ENCODE measurements at places on chromosomes 13 and 19.

DNA sequence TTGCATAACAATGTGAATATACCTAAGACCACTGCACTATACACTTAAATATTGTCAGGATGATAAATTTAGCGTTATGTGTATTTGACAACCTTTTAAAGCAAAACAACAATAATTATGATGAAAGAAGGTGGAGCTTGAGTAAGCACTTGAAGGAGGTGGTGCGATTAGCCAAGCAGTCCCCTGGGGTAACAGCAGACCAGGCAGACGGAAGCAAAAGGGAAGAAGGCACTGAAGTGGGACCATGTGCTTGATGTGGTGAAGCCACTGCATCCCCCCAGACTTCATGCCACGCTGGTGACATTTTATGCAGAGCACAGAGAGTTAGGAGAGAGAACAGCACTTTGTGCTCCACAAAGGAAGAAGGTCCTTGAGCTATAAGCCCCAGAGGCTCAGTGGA, 58.3 kb upstream of the ZNF507 start:
- no peak overlapping the region for H3K27ac ChIP-seq
- H3K4me3 ChIP-seq: no peak overlapping the region
- no peaks in the 10 kb centered on the region for H3K36me3 ChIP-seq
- no peaks in the 10 kb centered on the region for H3K27me3 ChIP-seq
- DNase-seq: no peak
- H3K4me1 ChIP-seq: no peaks in the 10 kb centered on the region

DNA sequence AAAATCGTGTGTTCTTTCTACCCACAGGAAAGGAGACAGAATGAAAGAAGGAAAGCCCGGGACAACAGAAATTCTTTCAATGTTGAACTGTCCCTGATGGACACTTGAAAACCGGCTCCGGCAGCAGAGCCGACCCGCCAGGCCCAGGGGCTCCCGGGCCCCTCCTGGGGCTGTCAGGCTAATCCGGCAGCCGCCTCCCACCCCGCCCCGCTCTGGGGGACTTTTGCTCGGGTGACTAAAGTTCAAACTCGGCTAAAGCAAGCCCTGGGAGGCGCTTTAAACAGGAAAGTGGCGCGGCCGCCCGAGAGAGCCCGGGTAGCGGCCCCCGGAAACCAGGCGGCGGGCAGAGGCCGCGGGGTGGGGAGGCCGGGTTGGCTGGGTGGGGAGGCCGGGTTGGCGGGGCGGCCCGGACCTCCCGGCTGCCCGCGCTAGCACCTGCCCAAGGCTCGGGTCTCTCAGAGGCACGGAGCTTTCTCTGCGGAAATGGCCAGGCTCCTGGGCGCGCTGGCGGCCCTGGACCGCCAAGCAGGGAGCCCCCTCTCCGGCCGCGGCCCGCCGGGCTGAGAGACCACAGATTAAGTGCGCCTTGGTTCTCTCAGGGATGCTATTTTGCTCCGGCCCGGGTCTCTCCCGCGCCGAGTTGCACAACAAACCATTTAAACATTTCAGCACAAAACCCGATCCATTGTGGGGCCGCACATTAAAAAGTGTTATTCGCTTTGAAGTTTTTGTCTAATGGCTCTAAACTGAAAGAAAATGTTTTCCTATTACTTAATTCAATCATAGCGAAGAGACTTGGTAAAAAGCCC, 2.6 kb upstream of the GSX1 start:
- no peaks in the 10 kb centered on the region for H3K36me3 ChIP-seq
- no peak overlapping the region for H3K4me3 ChIP-seq
- peaks cover 70% of the 10 kb centered on the region for H3K27me3 ChIP-seq

GRCh38 chr13:112032186-112032993, 34.6 kb upstream of the SOX1 start:
- no peak for DNase-seq
- no peaks in the 10 kb centered on the region for H3K36me3 ChIP-seq
- no peak overlapping the region for H3K27ac ChIP-seq
- H3K27me3 ChIP-seq: no peaks in the 10 kb centered on the region

DNA sequence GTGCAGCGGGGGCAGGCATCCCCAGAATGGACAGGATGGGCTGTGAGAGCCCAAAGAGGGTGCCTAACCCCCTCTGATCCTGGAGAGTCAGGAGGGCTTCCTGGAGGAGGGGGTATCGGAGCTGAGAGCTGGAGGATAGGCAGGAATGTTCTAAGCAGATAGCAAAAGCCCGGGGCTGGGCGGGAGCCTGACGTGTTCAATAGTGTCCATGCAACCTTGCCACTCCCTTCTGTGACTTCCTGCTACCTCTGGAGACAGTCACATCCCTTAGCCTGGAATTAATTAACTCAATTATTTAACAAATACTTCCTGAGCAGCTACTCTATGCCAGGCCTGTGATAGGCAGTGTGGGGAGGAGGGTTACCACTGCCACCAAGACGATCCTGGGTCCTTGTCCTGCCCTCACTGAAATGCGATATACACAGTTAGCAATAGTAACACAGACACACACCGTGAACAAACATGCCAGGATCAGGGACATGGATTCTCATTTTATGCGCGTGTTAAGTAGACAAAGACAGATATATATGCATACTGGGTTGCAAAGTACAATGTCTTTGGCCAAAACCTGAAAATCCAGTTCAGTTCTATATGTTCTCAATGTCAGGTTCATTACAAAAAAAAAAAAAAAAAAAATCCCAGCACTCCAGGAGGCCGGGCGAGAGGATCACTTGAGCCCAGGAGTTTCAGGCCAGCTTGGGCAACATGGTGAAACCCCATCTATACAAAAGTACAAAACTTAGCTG, 10.7 kb downstream of the AP2S1 start:
- H3K27ac ChIP-seq: no peak overlapping the region
- H3K36me3 ChIP-seq: peaks cover 23% of the 10 kb centered on the region
- H3K4me1 ChIP-seq: no peaks in the 10 kb centered on the region
- H3K4me3 ChIP-seq: no peak overlapping the region
- DNase-seq: no peak

GRCh38 chr19:17784201-17785008, 10.5 kb upstream of the B3GNT3 start:
- no peaks in the 10 kb centered on the region for H3K27me3 ChIP-seq
- 0 out of 2 replicates have a peak, but pooled peaks cover 4% of the 10 kb centered on the region for H3K36me3 ChIP-seq
- DNase-seq: no peak

DNA sequence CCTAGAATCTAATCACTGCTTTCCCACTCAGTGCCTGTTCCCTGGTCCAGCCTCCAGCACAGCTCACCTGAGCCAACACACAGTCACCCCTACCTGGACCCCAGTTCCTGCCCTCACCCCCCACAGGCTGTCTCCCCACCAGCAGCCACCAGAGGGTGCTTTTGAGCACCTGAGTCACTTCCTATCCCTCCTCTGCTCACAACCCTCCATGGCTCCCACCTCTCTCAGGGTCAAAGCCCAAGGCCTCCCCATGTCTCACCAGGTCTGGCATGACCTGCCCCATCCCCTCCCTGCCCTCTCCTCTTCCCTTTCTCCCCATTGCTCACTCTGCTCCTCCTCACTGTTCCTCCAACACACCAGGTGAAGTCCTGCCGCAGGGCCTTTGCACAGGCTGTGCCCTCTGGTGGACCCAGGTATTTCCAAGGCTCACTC, 7.1 kb upstream of the DPP9 start:
- no peak overlapping the region for H3K27ac ChIP-seq
- DNase-seq: peak; percentile 37
- no peak overlapping the region for H3K4me3 ChIP-seq

- H3K4me1 ChIP-seq: peaks cover 2% of the 10 kb centered on the region
- DNase-seq: no peak
These were observed 18.7 kb upstream of the ZNF888 start for GRCh38 chr19:52941941-52942385.

- no peaks in the 10 kb centered on the region for H3K36me3 ChIP-seq
- H3K27me3 ChIP-seq: no peaks in the 10 kb centered on the region
- H3K4me3 ChIP-seq: no peak overlapping the region
- no peak overlapping the region for H3K27ac ChIP-seq
These were observed 1519.9 kb upstream of the MIR17HG start for GRCh38 chr13:89827552-89827951.

- H3K27me3 ChIP-seq: no peaks in the 10 kb centered on the region
- no peak overlapping the region for H3K27ac ChIP-seq
- peaks cover 5% of the 10 kb centered on the region for H3K4me1 ChIP-seq
- no peak overlapping the region for H3K4me3 ChIP-seq
These were observed 39.5 kb upstream of the GRTP1 start for GRCh38 chr13:113403255-113404104.

GRCh38 chr13:98761126-98761985, 8.9 kb upstream of the SLC15A1 start:
- H3K27me3 ChIP-seq: no peaks in the 10 kb centered on the region
- DNase-seq: no peak
- H3K27ac ChIP-seq: no peak overlapping the region

GRCh38 chr13:67769987-67770341, 539.8 kb upstream of the PCDH9 start:
- H3K4me1 ChIP-seq: no peaks in the 10 kb centered on the region
- no peaks in the 10 kb centered on the region for H3K27me3 ChIP-seq
- no peaks in the 10 kb centered on the region for H3K36me3 ChIP-seq

DNA sequence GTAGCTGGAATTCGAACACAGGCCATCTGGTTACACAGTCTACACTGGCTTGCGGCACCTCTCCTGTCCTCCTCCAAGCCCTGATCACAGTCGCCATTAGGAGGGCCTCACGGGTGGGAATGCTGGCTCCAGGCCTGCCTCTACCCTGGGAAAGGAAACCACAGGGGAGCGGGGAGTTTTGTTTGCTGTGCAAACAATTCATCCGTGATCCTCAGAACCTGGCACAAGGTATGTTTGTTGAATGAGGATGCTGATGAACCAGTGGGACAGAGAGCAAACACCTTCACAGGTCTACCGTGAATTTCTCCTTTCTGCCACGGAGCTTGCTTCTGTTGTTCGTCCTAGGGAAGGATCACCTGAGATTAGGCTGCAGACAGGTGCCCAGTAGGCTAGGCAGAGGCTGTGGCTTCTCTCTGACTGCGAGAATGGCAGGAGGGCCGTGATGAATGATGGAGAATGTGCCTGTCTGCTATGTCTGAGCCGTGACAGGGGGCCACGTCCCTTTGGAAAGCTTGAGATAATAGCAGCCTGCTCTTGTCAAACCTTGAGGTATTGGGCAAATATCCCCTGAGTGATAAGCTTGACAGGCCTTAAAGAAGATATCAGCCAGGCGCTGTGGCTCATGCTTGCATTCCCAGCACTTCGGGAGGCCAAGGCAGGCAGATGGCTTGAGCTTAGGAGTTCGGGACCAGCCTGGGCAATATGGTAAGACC, 36.7 kb downstream of the PIN1 start:
- no peaks in the 10 kb centered on the region for H3K27me3 ChIP-seq
- H3K27ac ChIP-seq: no peak overlapping the region
- no peak for DNase-seq

DNA sequence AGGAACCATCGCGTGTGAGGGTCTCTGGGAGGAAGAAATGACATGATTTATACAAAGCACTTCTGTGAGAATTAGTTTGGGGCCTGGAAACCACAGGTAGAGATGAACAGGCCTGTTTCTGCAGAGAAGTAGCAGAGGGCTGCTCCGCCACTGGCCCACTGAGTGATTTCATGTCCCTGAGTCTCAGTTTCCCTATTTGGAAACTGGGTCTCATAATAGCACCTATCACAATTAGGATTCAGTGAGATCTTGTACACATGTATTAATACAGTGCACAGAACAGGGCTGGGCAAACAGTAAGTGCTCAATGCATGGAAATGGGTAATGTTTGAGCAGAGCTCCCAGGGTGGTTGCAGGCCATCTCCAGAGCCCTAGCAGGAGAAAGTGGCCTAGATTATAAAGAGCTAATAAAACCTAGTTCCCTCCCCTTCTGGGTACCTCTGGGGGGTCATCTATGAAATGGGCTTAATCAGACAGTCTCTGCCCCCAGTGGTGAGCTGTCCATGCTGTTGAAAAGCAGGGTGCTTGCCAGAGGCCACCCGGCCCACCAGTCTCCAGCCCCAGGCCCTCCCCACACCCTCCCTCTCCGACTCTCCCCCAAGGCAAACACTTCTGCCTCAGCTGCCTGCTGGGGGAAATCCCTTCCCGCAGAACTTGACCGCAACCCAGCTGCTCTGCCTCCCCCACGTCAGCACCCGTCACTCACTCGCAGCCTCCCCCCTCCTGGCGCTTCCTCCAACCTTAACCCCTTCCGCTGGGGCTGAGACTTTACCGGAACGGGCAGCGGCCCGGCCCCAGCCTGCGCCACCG, 4.5 kb downstream of the BCL3 start:
- H3K36me3 ChIP-seq: no peaks in the 10 kb centered on the region
- no peak overlapping the region for H3K27ac ChIP-seq
- no peak for DNase-seq
- peaks cover 39% of the 10 kb centered on the region for H3K27me3 ChIP-seq
- H3K4me3 ChIP-seq: peak overlapping the region; percentile 16

GRCh38 chr19:40335101-40335500, 13.1 kb downstream of the C19orf47 start:
- no peak overlapping the region for H3K27ac ChIP-seq
- no peaks in the 10 kb centered on the region for H3K4me1 ChIP-seq
- H3K4me3 ChIP-seq: no peak overlapping the region
- no peaks in the 10 kb centered on the region for H3K27me3 ChIP-seq

GRCh38 chr13:112714376-112715174, 24.7 kb downstream of the ATP11A start:
- H3K27ac ChIP-seq: no peak overlapping the region
- DNase-seq: no peak
- peaks cover 17% of the 10 kb centered on the region for H3K4me1 ChIP-seq
- H3K4me3 ChIP-seq: no peak overlapping the region

- no peak for DNase-seq
- no peak overlapping the region for H3K4me3 ChIP-seq
- H3K4me1 ChIP-seq: no peaks in the 10 kb centered on the region
- H3K27ac ChIP-seq: no peak overlapping the region
- no peaks in the 10 kb centered on the region for H3K27me3 ChIP-seq
These were observed 18.0 kb upstream of the ZNF681 start for GRCh38 chr19:23776507-23777205.

- no peaks in the 10 kb centered on the region for H3K4me1 ChIP-seq
- DNase-seq: no peak
- no peaks in the 10 kb centered on the region for H3K27me3 ChIP-seq
- peaks cover 6% of the 10 kb centered on the region for H3K36me3 ChIP-seq
- H3K4me3 ChIP-seq: no peak overlapping the region
- H3K27ac ChIP-seq: no peak overlapping the region
These were observed 13.5 kb upstream of the ZNF563 start for GRCh38 chr19:12346896-12347295.

GRCh38 chr19:32673573-32673972, 1.4 kb downstream of the ANKRD27 start:
- H3K27ac ChIP-seq: no peak overlapping the region
- H3K4me3 ChIP-seq: no peak overlapping the region
- no peaks in the 10 kb centered on the region for H3K36me3 ChIP-seq
- no peak for DNase-seq

GRCh38 chr13:43107780-43108179, 84.4 kb downstream of the DNAJC15 start:
- DNase-seq: no peak
- H3K36me3 ChIP-seq: no peaks in the 10 kb centered on the region
- H3K27ac ChIP-seq: no peak overlapping the region
- H3K4me1 ChIP-seq: no peaks in the 10 kb centered on the region

DNA sequence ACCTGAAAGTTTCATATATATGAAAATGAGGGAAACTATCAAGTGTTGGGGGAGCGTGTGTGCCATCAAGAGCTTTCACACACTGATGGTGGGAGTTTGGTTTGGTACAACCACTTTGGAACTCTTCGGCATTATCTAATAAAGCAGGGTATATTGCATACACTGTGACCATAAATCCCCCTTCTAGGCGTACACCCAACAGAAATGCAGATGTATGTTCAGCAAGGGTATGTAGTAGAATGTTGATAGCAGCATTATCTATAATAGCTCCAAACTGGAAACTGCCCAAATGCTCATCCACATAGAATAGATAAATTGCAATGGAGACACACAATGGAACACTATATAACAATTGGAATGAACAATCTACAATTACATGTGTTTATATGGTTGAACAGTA, 70.8 kb downstream of the FAM216B start:
- no peak for DNase-seq
- H3K4me3 ChIP-seq: no peak overlapping the region
- H3K27me3 ChIP-seq: no peaks in the 10 kb centered on the region

Measured in iPS DF 6.9 (cell line).